Cerebellum (tissue), 4 donors: ENCODE measurements at places on chromosomes 13 and 19.

DNA sequence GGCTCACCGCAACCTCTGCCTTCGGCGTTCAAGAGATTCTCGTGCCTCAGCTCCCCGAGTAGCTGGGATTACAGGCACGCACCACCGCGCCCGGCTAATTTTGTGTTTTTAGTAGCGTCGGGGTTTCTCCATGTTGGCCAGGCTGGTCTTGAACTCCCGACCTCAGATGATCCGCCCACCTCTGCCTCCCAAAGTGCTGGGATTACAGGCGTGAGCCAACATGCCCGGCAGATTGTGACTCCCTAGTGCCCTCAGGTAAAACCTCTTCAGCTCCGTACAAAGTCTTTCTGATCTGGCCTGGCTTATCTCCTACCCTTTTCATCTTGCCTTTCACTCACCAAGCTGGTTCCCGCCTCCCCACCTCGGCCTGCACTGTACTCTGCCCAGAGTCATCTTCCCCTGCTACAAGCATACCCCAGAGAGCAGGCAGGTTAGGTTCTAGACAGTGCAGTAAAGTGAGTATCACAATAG is 15.0 kb downstream of the BICRA start:
- no peak for DNase-seq

DNA sequence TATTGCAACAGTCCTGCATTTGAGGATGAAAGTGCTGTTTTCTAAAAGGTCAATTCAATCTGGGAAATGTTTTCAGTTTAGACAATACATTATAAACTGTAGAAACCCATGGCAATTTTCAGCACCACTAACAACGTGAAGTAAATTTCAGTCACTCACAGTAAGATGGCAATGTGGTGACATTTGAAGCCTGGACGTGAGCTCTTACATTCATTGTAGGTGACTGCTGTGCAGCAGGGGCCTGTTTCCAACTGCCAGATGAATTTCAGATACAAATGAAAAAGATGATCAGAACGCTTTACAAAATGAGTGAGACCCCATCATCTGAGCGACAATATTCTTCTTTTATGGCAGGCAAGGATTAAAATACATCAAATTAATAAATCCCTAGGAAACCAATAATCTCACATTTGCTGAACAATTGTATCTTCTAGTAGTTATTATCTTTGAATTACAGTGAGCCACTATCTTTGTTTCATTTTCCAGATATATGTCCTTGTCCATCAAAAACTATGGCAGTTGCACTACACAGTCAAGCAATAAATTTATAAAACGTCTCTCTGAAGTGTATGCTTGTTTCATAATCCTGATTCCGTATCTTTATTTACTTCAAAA is 1816.8 kb downstream of the OLFM4 start:
- DNase-seq = peak; percentile 41

GRCh38 chr13:24287748-24288287 is 21.6 kb upstream of the C1QTNF9 start:
- DNase-seq = no peak

- DNase-seq = no peak
Observed at GRCh38 chr13:40355126-40355724, 311.2 kb downstream of the FOXO1 start.

DNA sequence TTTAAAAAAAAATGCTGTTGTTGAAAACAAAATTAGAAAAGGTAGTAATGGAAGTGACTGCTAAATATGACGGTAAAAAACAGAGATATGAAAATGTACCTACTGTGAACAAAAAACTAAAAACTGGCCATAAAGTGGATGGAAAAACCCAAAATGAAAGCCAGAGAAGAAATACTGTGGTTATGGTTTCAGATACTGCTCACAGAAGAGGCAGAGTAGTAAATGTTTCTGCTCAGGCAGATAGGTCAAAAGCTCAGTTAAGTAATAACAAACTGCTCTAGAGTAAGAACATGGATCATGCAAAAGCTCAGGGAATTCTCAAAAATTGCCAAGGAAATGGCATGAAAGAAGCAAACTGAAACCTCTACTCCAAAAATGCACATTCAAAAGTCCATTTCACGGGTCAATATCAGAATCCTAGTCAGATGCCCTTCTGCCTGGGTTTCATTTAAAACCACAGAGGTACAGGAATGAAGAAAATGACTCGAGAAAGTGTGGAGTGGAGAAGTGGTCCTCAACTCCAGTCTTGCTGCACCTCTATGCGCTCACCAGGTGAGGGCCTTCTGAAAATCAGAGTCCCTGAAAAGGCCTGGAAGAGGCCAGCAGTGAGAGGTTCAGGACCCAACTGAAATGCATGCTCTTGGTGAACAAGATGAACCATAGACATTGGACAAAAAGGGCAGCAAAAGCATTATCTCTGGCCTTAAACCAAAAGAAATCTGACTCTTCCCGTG is 315.0 kb upstream of the SPRY2 start:
- DNase-seq = no peak

DNA sequence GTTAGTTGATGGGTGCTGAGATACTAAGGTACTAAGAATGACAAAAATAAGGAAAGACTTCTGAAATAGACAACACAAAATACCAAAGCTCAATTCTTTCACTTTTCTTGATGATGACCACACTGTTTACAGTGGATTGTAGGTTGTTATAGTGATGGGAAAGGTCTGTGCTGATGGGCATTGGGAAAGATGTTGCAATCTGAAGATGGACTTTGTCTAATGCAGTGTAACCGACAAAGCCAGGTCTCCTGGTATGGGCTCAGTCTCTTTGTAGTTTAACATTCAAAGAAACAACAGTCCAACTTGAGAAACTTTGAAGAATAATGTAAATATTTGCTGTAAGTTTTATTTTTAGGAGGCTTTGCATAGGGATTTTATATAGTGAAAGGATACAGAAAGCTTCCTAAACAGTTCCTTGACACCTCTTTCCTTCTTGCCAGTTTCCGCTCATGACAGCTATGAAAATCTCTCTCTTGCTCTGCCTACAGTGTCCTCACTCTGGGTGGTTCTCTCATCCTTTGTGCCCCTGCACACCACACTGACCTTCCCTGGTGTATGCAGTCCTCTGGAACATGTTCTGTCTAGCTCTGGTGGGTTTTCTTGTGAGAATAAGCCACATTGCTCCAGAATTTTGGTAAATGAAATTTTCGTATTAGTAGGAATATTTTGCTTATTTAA is 172.2 kb downstream of the KCNRG start:
- DNase-seq = no peak

GRCh38 chr13:20377720-20378119 is 145.6 kb upstream of the GJB6 start:
- DNase-seq = no peak

DNA sequence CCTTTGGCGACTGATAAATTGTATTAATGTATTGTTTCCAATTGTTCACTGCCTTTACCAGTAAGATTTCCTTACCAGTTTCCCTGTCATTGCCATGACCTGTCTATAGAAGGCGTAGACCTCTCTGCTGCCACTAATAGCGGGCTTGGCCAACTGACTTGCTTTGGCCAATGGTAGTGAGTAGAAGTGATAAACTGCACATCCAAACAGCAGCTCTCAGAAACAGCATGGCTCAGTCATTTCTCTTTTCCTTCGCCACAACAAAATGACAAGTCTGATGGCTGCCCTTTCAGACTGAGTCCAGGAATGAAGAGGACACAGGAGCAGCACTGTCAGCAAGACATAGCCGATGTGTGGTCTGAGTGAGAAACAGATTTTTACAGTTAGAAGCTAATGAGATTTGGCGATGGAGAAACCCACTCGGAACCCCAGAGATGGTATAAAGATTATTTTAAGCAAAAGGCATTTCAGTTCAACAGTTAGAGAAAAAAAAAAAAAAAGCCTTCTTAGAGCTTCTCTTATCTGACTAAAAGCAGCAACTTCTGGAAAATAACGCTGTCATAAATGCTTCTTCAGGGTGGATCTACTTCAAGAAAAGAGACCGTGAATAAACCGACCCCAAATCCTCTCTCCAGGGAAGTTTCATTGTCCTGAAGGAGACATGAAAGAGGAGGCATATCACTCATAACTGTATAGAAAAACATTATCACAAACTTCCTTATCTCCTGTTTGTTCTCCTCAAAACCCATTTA is 42.0 kb upstream of the TM9SF2 start:
- DNase-seq = no peak

GRCh38 chr19:43605875-43606568 is 5.9 kb upstream of the SRRM5 start:
- DNase-seq = no peak

GRCh38 chr13:52195401-52195837 is 36.0 kb upstream of the NEK3 start:
- DNase-seq = peak; percentile 58

DNA sequence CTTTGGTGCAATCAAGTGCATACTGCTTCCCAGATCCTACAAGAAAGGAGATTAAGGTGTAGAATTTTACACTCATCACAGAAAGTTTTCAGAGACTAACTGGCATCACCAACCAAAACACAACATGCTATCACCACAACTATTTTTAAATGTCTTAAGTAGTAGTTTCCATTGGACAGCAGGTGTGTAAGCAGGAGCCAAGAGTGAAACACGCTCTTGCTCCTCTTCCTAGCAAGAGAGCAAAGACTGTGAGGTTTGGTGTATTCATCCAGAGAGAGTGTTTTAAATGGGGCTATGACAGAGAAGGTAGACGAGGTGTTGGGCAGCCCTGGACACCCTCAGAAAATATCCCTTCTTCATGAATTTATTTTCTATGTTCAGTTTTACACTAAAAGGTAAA is 12.5 kb upstream of the LILRA4 start:
- DNase-seq = no peak

- DNase-seq = no peak
Observed at GRCh38 chr13:43054803-43055802, 31.7 kb downstream of the DNAJC15 start.

DNA sequence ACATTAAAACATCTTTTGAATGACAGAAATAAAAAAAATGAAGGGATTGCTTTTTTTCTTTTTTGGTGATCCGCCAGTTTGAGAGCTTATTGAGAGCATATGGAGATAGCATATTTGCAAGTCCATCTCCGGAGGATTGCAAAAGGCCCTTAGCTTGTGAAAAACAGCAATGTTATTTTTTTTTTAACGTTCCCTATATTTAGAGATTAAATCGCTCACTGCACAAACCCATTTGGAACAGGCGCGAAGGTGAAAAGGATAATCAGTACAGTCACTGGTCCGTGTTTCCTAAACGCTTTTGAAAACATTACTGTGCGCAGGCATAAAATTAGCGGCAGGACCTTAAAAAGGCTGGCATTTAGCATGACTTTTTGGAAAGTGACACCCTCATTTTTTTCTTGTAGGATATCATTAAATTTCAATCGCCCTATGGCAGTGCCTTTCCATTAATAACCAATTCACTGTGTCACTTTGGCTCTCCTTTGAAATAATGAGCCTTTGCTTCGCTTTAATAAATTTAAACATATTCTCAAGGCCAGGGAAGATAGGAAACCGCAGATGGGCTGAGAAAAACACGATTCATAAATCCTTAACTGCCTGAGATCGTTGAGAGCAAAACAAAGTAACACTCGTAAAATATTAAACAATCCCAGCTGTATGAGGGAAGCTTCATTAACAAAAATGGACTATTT is 342.2 kb downstream of the DACH1 start:
- peak; percentile 14 for DNase-seq

DNA sequence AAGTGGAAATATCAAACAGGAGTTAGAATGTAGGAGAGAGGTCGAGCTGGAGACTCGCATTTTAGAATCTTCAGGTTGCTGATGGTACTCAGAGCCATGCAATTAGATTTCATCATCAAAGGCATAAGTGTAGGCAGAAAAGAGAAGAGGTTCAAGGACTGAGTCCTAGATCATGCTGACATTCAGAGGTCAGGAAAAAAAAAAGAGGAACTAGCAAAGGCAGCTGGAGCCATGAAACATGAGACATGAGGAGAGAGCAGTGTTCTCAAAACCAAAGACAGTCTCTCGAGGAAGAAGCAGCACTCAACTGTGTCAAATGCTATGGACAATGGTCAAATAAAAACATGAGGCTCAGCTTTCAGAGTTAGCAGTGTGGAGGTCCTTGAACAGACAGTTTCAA is 12.4 kb upstream of the TPP2 start:
- DNase-seq = no peak

DNA sequence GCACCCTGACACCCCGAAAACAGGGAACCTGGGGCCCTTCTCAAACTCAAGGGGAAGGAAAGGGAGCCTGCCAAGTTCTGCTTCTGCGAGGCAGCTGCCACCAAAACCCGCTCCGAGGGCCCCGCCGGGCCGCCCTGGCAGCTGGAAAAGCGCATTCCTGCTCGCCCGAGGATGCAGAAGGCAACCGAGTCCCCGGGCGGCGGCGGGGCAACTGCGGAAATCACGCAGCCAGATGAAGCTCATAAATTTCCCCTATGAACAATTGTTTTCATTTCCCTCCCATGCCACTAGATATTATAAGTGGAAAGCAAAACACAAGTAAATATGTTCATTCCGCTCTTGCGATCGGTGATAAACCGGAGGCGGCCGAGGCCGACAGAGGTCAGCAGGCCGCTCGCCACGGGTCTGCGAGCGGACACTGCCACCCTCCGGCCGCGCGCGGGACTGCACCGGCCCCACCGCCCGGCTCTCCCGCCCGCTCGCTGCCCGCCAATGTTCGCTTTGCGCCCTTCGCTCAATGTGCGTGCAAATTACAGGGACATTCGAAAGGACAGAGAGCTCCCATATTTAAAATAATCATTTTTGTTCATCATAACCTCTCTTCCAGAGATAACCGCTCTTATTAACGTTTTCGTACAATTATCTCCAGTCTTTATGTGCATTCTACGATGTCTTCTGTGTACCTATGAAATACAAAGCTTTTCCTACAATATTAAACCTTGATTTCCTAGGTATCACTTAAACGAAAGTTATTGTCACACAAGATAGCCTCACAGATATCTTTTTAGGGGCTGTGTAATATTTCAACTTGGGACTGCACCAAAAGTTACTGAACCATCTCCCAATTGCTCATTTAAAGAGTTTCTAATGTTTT is 120.8 kb upstream of the ZNF507 start:
- DNase-seq = peak; percentile 73

DNA sequence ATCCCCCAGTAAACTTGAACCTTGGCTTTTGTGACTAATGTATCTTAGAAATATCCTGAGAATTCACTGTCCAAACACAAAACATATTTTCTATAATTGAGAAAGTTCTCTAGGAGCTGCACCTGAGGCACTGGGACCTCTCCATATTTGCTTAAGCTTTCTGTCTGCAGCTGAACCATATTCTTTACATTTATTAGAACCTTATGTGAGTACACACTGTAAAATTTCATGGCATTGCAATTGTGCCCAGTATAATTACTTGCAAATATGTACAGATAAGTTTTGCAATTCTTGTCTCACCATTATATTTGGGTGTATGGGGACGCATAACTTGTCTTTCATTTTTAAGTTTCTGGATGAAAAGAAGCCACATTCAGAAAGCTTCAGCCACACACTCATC is 280.7 kb upstream of the KLHL1 start:
- no peak for DNase-seq

GRCh38 chr13:35917252-35917941 is 213.8 kb downstream of the DCLK1 start:
- DNase-seq = no peak

DNA sequence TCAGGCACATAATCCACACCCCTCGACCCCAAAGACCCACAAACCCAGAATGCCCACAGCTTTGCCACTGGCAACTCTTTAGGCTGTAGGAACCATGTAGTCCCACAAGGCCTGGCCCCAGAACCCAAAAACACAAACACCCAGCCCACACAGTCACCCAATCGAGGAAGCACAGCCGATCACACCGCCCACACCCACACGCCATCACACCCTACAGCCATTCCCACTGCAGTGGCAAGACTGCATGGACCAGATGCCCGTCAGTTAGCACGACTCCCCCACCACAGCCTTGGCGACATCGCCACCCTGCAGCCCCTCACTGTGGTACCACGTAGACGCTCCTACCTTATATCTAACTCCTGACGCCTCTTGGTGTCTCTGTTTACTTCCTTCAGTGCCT is 24.0 kb upstream of the MEIS3 start:
- DNase-seq = no peak

- DNase-seq = no peak
Observed at GRCh38 chr13:75506018-75506417, 24.0 kb upstream of the TBC1D4 start.
